ENCODE measurements at places on chromosomes 6 and 20.

GRCh38 chr6:158839796-158840195, 20.6 kb upstream of the EZR start:
- no peak for DNase-seq

GRCh38 chr20:56163806-56164205, 84.7 kb upstream of the MC3R start:
- DNase-seq: no peak

DNA sequence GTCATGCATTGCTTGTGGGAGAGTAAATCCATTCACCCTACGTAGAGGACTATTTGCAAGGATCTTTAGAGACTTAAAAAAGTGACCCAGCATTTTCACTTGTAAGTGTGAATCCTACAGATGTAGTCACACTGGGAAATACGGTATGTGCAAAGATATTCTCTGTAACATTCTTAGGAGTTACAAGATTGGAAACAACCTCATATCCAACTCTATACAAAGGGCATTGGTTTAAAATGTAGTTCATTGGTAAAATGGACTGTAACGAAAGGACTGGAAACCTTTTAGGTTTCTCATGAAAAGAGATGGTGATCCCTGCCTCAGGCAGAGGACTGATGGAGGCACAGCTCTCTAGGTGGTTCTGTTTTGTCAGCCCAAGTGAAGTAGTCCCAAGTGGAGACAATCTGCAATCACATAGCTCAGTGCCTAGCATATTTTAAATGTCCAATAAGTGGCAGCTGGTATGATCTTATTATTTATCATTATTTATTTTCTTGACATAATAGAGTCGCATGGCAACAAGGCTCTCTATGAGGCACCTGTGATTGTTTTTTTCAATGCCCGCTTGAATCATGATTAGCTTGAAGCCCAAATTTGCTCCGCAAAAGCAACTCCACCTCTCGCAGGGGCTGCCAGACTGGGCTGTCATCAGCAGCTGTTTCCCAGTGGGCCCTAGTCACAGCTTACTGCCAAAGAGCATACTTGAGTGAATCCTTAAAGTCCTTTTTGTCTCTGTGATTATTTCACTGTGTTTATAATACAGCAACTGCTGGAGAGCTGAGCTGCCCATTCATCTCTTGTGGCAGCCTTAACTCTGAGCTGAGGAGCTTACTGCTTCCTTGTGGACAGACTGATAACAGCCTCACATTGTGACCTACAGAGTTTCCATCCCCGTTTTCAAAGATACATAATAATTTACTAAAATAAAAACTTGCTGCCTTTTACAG, 19.8 kb upstream of the ENPP1 start:
- no peak for DNase-seq

DNA sequence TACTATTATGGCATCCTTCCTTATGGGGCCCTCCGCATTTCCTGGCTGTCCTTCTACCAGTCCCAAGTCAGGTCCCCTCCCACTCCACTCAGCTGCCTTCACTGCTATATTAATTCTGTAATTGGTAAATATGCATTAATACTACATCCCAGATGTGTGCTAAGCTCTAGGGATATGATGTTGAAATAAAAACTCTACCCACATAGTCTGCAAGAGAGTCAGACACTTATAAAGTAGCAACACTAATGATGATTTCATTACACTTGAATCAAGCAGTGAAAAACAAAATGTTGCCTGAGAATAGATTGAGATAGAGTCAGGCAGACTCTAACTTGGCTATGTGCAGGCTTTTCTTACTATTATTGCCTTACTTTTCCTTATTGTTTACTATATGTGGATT, 62.4 kb downstream of the AIG1 start:
- DNase-seq: no peak

DNA sequence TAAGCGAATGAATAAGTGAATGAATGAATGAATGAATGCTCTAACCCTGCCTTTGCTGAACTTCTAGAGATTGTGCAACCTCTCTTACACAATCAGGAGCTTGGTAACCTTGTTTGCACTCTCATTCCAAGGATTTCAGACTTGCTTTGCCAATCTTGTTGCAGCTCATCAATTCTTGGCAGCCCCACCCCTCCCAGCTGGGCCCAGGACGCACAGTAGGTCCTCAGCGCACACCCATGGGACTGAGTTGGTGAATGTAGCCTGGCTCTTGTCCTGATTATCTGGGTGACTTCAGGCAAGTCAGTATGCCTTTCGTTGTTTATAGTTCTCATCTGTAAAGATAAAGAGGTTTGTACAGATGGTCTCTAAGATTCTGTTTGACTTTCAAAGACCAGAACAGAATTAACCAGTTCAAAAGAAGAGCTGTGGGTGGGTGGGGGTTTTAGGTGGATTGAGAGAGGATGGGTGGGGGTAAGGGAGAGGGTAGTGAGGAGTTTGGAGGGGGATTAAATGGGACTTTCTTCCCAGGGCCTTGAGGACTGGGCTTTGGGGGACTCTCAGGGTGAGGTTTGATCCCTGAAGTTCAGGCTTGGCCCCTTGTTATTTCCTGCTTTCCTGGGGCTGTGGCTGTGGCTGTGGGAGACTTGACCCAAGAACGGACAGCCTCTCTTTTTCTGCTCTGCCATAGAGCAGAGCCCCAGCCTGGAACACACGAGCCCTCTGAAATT, 33.2 kb downstream of the VEGFA start:
- DNase-seq: no peak

DNA sequence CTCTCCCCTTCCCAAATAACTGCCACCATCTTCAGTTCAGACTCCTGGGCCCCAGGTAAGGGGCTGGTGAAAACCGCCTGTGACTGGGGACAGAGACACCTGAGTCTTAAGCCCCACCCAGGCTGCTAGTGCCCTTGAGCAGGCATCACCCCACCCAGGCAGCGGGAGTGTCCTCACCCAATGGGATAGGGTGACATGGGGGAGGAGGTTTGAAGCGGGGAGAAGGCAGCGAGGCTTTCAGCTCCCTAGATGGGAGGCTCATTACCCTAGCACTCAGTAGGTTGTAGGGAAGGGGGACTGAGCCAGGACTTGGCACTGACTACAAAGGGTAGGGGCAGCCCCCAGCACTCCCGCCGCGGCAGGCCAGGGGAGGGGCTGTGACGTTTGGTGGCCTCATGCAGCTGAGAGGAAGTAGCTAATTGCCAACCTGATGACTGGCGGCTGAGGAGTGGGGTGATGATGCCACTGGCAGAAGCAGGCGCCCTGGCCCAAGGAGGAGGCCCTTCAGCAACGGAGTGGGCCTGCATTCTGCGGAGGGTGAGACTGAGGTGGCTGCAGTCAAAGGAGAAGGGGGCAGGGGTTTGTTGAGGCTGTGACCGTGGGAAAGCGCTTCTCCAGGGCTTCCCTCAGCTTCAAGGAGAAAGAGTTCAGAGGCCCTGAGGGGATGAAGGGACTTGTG, 126.9 kb downstream of the MRPL14 start:
- DNase-seq: peak; percentile 46

GRCh38 chr6:18596531-18596835, 209.3 kb downstream of the RNF144B start:
- DNase-seq: no peak

GRCh38 chr6:1463751-1464426, 74.5 kb downstream of the FOXF2 start:
- DNase-seq: no peak

- peak; percentile 4 for DNase-seq
Observed at GRCh38 chr6:87968435-87969278, 79.0 kb upstream of the SPACA1 start.

GRCh38 chr20:51731731-51732095, 36.5 kb downstream of the ATP9A start:
- no peak for DNase-seq

- no peak for DNase-seq
Observed at GRCh38 chr6:136927292-136927691, 5.2 kb downstream of the SLC35D3 start.

DNA sequence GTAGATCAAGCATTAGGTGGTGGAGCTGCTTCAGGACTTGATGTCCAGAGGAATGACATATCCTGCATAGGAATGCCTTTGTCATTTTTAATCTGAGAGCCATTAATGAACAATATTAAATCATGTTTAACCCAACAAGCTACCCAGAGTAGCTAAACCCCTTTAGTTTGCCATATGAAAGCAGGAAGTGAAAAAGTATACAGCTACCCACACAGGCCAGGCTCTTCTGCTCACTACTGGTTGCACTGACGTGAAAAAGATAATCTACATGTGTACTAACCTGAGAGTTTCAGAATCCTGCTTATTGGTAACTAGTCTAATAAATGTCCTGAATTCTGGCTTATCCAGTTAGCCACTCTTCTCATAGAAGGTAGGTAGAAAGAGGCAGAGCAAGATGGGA, 19.9 kb downstream of the GLYATL3 start:
- DNase-seq: no peak

DNA sequence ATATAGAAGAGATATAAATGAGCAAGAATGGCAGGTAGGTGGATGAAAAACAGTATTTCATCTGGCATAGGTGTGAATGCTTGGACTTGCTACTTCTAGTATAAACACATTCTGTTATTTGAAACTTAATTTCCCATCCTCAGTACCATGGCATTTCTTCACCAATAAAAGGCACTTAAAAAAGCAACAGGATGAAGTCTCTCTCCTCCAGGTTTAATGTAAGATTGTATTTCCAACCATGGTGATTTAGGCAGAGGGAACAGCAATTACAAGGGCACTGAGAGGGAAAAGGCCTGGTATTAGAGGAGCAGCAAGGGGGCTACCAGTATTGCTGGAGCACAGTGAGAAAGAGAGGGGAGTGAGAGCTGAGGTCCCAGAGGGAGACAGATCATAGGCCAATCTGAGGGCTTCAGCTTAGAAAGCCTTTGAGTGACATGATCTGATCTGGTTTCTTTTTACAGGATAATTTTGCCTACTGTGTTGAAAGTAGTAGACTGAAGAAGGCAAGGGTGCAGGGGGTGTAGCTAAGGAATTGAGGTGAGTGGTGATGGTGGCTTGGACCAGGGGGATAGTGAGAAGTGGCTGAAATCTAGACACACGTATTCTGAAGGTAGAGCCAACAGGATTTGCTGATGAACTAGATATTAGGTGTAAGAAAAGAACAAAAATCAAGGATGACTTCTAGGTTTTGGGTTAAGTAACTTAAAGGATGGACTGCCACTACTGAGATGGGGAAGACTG, 67.8 kb upstream of the SMIM29 start:
- no peak for DNase-seq

- DNase-seq: no peak
Observed at GRCh38 chr20:41407607-41408006, 41.0 kb upstream of the EMILIN3 start.

DNA sequence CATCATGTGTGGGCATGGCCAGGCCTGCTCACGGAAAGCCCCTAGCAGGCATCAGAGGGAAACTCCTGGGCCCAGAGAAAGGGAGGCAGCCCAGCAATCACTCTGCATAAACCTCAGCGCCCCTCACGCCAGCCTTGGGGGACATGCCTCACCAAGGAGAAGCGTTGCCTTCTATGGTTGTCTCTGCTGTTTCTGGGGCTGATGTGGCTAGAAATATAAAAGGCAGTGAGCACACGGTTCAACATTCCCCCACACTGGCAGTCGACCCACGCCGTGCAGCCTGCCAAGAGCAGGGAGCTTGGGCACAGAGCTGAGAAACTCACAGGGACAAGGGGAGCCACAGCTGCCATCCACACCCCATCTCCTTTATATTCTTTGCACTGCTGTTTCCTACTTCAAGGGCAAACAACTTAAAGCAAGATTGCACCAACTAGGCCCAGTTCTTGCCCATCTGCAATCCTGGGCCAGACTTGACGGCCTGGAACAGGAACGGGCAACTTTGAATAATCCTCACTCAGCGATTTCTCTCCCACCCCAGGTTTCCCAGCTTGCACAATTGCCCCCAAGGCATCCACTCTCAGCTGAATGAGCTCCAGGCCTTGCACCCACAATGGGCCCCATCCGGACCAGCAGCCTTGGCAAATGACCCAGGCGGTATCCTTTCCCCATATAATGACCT, 35.5 kb upstream of the FOXC1 start:
- no peak for DNase-seq

DNA sequence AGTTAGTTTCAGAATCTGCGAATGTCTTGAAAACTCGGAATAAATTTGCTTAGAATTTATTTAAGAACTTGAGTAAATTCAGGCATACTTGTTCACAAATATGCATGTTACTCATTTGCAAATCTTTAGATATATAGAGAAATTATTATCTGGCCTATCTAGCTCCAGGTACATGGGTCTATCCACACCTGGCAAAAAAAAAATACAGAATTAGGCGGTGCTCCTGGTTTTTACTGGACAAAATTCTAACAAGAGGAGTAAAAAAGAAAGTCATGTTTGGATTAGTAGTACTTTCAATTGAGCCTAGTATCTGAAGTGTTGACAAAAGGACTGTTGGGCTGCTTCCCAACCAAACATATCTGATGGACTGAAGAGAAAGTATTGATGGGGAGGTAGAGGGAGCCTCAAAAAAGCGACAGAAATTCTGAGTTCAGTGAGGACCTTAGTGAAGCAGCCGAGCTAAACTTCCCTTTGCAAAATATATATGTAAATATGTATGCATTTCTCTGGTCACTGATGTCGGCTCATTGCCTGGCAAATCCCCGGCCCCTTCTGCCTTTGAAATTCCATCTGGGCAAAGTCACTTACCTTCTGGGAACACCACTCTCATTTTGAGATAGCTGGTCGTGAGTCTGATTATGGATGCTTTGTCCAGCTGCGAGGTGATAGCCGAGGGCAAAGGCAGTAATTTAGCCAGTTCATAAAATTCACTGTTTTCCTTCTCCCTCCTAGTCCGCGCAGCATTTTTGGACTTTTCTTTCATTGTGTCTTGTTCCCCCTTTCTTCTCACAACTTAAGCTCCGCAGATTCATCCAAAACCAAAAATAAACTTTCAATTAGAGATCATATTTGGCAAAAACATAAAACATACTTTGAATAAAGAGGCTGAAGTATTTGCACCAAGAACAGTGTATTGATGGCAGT, 1.8 kb downstream of the SIM1 start:
- no peak for DNase-seq

- no peak for DNase-seq
Observed at GRCh38 chr6:111685526-111685925, 79.8 kb upstream of the TRAF3IP2 start.

DNA sequence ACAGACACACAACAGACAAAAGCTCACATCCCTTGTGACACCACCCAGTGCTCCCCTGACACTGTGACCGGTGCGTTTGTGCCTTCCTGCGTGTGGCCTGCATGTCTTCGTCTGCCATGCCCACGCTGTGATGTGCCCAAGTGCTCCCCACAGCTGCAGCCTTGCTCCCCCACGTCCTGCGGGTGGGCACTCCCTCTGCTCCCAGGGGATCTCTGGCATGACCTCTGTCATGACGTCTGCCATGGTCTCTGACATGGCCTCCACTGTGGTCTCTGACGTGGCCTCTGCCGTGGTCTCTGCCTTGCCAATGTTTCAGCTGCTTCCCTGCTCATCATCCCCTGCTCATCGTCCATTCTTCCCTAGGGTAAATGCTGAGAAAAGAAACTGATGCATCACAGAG, 200.9 kb downstream of the DLL1 start:
- DNase-seq: no peak

Measured in NCI-H1092 (cell line).